Body of pancreas (tissue), 4 donors: ENCODE measurements at places on chromosomes 3 and 15. TPM values are rescaled to one million over a fixed set of nuclear protein-coding genes. Genes with fewer than 3 reads are reported as not detected.

Gene CTXN2
- not detected for total RNA-seq

DNA sequence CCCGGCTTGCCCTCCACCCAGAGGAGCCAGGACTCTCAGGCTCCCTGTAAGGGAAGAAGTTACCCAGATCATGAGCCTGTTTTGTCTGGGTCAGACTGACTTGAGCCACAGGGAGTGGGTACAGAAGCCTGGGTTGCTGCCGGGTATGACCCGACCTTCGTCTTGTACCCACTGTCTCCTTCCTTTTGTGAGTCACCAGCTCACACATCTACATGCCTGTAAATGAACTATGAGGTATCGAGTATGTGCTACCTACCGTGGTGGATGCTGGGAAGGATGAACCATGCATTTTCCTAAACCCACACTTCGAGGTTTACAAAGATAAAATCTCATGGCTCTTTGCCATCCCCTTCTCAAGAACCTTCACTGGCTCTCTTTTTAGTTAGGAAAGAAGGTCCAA is 56.9 kb downstream of the CACNA1D start:
- no peak for DNase-seq

DNA sequence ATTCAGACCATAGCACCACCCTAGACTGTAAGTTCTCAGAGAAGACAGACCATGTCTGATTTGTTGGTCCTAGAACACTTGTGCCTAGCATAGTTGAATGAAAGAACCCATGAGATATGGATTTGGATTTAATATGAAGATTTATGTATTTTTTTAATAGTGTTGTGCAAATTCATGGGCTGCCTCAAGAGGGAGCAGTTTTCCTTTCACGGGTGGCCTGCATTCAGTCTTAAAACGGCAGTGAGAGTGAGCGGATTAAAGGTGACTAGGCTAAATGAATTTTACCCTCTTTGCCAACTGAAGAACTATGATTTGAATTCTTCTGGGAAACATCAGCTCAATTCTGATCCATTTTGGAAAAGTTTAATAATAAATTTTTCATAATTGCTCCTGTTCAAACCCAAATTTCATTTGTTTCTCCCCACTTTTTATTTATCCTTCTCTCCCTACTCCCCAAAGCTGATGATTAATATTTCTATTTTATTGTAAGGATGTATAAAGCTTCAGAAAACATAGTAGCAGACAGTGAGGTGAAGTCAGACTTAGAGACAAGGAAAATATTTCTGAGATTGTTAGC is 67.3 kb downstream of the MORC1 start:
- peak; percentile 39 for DNase-seq

DNA sequence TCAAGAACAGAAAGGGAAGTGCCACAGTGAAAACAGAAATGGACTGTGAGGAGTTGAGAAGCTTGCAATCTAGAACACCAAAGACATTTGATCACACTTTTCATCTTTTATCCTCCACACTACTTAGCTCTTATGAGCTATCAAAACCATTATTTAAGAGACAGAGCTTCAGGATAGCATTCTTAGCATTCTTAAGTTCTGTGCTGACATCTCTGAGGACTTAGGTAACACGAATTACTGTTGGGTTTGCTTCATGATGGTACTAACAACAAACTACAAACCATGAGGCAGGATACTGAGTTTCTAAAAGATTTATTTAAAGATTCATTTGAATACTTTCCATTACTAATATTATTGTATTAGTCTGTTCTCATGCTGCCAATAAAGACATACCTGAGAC is 1038.6 kb downstream of the TUSC7 start:
- DNase-seq, result no peak

DNA sequence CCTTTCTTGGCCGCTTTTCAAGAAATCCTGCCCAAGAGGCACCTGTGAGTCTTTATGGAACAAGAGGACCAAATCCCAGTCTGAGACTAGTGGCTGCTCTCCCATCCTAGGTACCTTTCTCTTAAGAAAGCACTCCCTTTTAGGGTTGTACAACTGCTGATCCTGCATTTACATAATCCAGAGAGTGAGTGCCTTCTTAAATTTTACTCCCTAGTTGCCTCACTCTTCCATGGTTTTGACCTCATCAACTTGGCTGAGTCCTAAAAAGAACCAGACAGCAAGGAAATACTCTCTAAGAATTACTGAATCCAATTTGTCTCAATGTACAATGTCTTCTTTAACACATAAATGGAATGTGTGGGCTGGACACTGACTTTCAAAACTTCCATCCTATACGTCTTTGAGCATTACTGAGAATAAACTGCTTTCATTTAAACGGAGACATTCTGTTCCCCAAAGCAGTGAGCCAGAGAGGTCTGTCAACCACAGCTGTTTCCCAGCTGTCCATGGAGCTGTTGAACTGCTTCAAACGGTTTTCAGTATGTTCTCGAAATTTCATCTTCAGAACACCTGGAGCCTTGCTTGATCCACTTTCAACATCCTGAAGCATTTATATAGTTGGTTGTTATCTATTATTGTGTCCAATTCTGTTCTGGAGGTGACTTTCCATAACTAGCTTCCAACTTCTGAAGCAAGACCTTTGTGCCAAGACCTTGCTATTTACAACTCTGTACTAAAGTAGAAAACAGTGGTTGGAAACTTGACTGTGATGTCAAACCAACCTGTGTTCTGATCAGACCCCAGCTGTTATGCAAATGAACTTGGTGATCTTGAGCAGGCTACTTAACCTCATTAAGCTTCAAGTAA is 179.1 kb downstream of the SLC9A9 start:
- no peak for DNase-seq

DNA sequence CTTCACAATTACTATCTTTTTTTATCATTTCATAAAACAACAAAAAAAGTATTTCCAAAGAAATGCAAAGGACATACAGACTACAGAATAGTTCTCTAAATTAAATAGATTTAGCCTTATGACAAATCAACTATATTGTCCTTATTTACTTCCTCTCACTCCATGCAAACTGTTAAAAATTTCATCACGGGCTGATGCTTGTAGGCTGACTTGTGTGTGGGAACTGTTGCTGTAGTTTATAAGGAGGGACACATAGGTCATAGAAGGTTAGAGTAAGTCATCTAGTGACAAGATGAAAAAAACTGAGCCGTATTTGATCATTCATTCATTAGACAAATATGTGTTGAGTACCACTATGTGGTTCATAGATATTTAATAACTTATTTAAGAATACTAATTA is 232.5 kb upstream of the TBL1XR1 start:
- DNase-seq, result no peak

GRCh38 chr15:62572797-62573196 is 407.7 kb upstream of the C2CD4B start:
- DNase-seq, result no peak
